NAMALWA (cell line): ENCODE measurements at places on chromosomes 3 and 15.

DNA sequence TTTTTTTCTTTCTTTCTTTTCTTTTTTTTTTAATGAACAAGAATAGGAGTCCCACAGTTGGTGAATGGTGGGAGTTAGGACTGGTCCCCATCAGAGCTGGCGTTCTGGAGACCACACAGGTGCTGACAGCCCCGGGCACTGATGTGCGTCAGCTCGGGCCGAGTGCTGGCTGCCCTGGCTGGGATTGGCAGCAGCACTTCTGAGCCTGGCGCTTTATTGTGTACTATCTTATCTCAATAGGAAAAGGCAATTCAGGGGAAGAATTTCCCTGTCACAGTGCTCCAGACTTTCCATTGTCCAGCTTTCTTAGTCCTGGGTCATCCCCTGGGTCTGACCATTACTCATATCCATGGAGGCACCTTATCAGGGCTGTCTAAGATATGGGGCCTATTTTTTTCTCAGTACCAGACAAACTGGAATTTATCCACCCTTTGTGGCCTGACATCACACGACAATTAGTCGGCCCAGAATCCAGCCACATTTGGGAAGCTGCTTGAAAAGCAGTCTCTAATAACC, 54.1 kb downstream of the TMEM44 start:
- DNase-seq = no peak

DNA sequence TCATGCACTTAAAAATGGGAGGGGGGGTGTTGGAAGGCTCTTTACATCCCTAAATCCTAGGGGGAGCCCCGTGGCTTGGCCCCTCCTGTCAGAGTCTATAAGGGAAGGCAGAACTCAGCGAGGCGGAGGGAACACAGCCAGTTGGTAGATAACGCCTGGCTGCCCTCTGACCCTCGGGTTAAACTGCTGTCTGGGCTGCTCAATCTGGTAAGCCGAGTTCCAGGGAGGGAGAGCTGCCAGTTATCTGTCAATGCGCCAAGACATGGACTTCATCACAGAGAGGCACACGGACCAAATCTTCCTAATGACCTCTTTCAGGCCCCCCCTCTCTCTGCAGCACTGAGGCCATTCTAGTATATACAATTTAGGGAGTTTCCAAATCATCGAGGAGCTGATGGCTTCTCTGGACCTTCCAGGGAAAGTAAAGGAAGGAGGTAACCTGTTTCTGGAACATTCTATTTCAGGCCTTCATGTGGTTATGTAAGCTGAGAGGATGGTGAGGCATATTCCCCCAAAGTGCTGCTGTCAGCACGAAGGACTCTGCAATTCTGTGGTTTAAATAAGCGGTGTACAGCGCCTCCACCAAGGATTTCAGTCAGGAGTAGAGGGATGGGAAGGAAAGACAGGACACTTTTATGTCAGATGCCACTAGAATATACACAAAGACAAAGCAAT, 349.0 kb downstream of the MCTP2 start:
- DNase-seq = no peak

DNA sequence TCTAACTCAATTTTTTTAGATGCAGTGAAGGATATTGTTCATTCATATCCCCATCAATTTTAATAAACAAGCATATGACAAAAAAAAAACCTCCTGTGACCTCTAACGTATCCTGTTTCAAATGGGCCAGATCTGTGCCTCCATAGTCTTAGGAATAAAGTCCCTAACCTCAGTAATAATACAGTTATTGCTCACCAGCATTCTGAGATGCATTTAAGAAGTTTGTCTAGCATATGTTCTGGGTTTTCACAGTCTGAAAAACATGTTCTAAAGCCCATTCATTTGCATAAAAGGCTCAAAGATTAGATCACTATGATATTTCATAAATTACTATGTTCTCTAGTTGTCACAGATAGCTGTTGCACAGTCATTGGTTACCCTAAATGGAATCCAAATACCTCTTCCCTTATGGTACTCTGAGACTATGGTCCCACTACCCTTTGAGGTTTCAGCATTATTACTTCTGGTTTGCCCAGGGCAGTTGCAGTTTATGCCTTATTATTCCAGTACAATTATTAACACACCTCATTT, 190.1 kb downstream of the ZIC4 start:
- peak; percentile 31 for DNase-seq

GRCh38 chr15:83993591-83993990, 242.0 kb upstream of the GOLGA6L4 start:
- peak; percentile 53 for DNase-seq

DNA sequence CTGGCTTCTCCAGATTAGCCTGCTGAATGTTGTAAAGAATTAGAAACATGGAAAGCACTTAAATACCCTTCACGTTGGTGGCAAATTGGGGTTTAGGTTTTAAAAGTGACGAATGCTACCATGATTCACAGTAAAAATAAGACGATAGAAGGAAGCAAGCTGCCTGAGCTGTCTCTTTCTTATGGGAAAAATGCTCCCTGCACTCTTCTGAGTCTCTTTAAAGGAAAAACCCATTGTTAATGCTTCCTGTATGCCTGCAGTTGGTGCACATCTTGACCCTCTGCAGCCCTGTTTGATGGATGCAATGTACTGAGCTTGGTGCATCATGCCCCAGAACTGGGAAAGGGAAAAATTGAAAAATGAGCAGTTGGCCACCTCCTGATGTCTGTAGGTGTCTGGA, 258.6 kb upstream of the RASGRP1 start:
- DNase-seq = no peak
